Temporal lobe (tissue), 4 donors: ENCODE measurements at places on chromosomes 2 and 18. TPM values are rescaled to one million over a fixed set of nuclear protein-coding genes. Genes with fewer than 3 reads are reported as not detected.

Gene CYP27C1
- total RNA-seq = 3.4 TPM

Gene SLC5A7
- total RNA-seq = 2.5 TPM

Gene FAM110C
- total RNA-seq = 7.4 TPM

Gene SEH1L
- 35.9 TPM for total RNA-seq

Gene NOSTRIN
- 7.1 TPM for total RNA-seq

Gene REG1B
- not detected for total RNA-seq

Gene ADGRF3
- total RNA-seq = under 0.01 TPM

Gene REG3G
- not detected for total RNA-seq

Gene UGT1A9
- not detected for total RNA-seq
